ENCODE measurements at places on chromosomes 5 and 9. TPM values are rescaled to one million over a fixed set of nuclear protein-coding genes. Genes with fewer than 3 reads are reported as not detected.

The IFNE gene
- polyA plus RNA-seq = 0.08 TPM

The ANKRD31 gene
- 0.02 TPM for polyA plus RNA-seq

The SPATA6L gene
- 1.6 TPM for polyA plus RNA-seq

The DEPDC1B gene
- 30.8 TPM for polyA plus RNA-seq

The NDUFS6 gene
- polyA plus RNA-seq = 302 TPM

The ARL14EPL gene
- not detected for polyA plus RNA-seq

The WHRN gene
- polyA plus RNA-seq = 8.3 TPM

The KCNMB1 gene
- 0.08 TPM for polyA plus RNA-seq

The ZNF462 gene
- polyA plus RNA-seq = 27.6 TPM

The PIP5K1B gene
- polyA plus RNA-seq = 2.2 TPM
